T-helper 2 cell (primary cell): ENCODE measurements at places on chromosomes 5 and 9.

DNA sequence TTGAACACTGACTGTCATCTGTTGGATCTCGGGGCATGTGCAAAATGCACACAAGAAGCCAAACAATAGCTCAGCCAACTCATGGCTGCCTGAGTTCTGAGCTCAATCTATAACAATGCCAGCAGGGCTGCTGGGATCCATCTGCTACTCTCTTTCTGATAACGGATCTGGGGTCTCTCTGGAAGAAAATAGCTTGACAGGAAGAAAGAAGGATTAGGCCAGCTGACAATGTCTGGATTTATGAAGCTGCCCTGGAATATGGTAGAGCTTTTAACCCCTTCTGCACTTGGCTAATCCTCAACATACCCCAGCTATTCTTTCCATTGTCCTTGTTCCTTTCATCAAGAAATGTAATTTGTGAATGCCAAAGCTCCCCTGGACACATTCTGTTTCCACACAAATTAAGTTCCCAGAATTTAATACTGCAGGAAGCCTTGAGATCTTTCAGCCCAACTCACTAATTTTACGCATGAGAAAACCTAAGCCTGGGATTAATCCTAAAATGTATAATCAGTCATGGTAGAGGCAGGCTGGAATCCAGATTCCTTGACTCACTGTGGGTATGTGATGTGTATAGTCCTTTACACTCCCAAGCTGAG, 62.7 kb upstream of the PCA3 start:
- DNase-seq: no peak

- DNase-seq: peak; percentile 89
These were observed 6.4 kb downstream of the SLC34A1 start for GRCh38 chr5:177390363-177391300.

DNA sequence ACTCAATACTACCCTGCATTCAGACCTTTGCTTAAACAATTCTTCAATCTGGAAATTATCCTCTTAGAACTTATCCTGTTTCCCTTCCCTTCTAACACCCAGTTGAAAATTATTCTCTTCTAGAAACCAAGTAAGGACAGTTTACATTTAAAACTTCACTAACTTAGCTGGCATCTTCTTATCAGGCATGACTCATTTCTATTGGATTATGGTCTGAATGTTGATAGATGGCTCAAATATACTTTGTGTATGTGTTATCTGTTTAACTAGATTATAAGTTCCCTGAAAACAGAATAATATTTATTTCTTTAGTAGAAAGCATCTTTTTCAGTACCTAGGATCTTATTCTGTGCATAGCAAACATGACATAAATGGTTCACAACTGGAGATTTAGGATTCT, 161.9 kb downstream of the PPP2R2B start:
- DNase-seq: no peak

- no peak for DNase-seq
These were observed 15.7 kb downstream of the GPBP1 start for GRCh38 chr5:57189515-57189914.
